Right lobe of liver (tissue), 6 donors: ENCODE measurements at places on chromosomes 4 and X. TPM values are rescaled to one million over a fixed set of nuclear protein-coding genes. Genes with fewer than 3 reads are reported as not detected.

GRCh38 chr4:17997129-17997528, 24.4 kb downstream of the LCORL start:
- DNase-seq: no peak

The PNMA3 gene
- total RNA-seq: 0.74 TPM

DNA sequence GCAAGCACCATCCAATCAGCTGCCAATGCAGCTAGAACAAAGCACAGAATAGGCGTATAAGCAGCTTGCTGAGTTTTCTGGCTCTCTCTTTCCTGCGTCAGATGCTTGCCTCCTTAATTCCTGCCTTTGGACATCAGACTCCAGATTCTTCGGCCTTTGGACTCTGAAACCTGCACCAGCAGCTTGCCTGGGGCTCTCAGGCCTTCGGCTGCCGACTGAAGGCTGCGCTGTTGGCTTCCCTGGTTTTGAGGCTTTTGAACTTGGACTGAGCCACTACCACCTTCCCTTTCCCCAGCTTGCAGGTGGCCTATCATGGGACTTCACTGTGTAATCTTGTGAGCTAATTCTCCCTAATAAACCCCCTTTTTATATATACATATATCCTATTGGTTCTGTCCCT, 6.1 kb downstream of the TMEM192 start:
- no peak for DNase-seq

DNA sequence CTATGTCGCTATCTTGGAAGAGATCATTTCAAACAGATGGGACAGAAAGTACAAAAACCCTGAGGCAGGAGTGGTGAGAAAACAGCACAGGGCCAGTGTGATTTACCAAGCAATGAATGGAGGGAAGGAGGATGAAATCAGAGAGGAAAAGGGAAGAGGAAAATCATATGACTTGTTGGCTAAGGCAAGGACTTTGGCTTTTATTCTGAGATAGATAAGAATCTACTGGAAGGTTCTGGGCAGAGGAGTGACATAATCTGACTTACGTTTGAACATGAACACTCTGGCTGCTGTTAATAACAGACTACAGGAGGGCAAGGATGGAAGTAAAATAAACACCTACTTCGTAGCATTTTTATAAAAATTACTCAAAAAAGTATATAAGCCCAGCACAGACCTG, 207.8 kb upstream of the SLC7A11 start:
- DNase-seq: no peak

- no peak for DNase-seq
Observed at GRCh38 chrX:15343075-15343476, 7.8 kb upstream of the PIGA start.

- no peak for DNase-seq
Observed at GRCh38 chrX:47749185-47749967, 87.3 kb upstream of the ZNF81 start.

- DNase-seq: no peak
Observed at GRCh38 chrX:17448188-17448587, 73.2 kb downstream of the NHS start.

GRCh38 chr4:165199286-165199685, 8.1 kb upstream of the KLHL2 start:
- DNase-seq: no peak

DNA sequence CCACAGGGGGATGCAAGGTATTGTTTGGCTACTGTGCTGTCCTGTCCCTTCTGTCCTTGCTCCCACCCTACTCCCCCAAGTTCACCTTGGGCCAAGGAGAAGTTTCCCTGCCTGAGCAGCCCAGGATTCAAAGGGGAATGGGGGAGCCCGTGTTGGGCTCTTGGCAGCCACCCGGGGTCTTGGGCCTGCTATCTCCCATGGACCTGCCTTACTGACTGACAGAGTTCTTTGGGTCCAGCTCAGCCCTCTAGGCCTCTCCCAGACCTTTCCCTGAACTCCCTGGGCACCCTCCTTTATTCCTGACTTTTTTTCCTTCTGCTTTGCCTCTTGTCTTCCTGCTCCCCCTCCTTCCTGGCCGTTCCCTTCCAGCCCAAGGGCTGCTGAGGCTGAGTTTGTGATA, 67.4 kb downstream of the STARD8 start:
- DNase-seq: no peak

The CFAP47 gene
- total RNA-seq: 0.20 TPM

- DNase-seq: no peak
Observed at GRCh38 chrX:24253030-24253429, 60.8 kb downstream of the SUPT20HL2 start.

- DNase-seq: no peak
Observed at GRCh38 chr4:73662709-73663546, 42.7 kb upstream of the RASSF6 start.

- DNase-seq: no peak
Observed at GRCh38 chr4:30586850-30587249, 133.3 kb upstream of the PCDH7 start.
